Activated T-cell treated with anti-CD3 and anti-CD28 coated beads for 1 hour (primary cell): ENCODE measurements at places on chromosomes 6 and 20.
A peak's percentile ranks its signal among the peaks of the same experiment; 100 is the strongest.

DNA sequence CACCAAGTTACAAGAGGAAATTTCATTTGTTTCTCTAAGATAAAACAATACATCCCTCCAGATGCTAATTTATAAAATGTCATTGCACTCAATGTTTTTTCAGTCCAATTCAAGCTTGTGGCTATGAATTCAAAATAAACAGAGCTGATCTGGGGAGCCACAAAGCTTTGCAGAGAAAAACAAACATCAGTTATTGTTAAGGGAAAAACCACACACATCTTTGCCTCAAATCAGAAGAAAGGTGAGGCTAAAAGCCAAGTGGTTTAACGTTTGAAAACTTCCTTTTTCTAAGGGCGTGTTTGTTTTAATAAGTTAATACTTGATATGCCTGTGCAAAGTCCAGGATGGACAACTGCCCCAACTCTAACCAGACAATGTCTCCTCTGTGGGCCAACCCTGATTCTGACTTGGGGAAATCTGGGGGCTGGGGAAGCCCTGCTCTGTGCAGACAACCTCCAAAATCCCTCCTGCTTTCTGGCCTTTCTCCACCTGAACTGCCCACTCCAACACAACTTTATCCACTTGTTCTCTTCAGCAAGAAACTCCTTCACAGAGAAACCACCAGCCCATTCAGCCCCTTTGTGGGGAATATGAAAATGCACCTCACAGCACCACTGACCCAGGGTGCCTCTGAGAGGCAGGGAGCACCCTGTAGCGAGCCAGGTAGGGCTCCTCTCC, 44.6 kb upstream of the NT5E start:
- no peak for DNase-seq

GRCh38 chr20:10434467-10434831, 427 bp upstream of the MKKS start:
- peak; percentile 54 for DNase-seq

- DNase-seq = no peak
These were observed 306.4 kb downstream of the DHX35 start for GRCh38 chr20:39268491-39268951.

DNA sequence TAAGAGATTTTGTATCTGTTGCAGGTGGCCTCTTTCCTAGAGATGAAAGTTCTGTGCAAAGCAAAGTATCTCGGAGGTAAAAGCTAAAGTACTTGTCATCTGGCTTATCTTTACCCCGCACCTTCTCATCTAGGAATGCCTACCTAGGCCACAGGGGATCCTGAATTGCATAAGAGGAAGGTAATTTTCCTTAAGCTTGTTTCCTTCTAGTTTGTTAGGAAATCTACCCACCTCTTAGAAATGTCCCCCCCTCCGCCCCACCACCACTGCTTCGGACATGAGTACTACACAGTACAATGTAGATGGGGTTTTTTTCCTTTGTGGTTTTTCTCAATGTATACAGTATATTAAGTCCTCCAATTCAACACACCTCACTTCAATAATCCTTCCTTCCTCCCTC, 21.5 kb downstream of the FOXC1 start:
- no peak for DNase-seq

DNA sequence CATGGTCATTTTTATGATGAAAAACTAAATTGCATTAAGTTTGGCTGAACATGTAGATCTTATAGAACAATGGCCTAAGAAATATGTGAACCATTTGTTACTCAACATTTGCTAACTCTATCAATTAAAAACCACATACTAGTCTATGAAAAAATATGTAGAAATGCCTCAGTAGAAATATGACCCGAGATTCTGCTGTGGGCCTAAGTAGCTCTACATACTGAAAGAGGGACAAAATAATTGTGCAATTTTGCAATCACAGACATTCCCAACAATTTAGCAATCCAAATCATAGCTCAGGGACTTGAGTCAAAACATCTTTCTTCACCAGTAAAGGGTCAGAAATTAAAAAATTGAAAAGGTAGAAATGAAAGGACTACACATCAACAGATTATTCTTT, 619.0 kb downstream of the FRK start:
- DNase-seq = no peak

DNA sequence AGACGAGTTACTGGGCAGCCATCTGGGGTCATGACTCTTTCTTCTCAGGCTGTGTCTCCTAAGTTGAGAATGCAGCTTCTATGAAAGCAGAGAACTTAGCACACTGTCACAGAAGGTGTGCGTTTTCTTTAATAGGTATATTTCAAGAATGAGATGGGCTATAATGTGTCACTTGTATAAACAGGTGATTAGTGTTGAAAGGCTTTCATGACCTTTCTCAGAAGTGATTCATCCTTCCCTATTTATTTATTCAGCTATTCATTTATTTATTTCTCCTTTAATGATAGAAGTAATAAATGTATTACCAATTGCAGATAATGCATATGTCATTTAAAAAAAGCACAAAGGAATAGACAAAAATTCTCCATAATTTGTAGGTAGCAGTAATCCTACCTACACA, 157.2 kb upstream of the COL21A1 start:
- no peak for DNase-seq

- DNase-seq = no peak
These were observed 64.9 kb upstream of the BTBD3 start for GRCh38 chr20:11852811-11853210.

DNA sequence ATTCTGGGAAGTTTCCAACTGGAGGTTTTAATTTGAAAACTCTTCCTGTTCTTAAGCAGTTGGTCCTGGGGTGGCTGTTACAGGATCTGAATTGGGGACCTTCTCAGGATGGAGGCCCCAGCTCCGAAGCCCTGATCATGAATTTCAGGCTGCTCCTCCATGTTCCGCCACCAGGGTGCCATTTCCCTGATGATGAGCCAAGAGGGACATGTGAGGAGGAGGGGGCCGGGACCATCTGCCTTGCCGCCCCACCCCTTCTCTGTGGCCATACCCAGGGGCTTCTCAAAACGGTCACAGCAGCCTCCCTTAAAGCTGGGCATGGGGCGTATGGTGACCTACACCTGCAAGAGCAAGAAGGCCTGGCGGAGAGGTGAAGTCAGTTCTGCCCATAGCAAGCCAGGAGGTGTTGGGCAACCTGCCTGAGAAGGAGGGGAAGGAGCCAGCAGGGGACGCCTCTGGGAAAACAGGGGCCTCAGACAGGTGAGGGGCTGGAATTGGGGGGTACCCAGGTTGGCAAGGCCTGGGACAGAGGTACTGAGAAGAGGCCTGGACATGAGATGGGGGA, 3.6 kb upstream of the BAK1 start:
- DNase-seq = no peak

DNA sequence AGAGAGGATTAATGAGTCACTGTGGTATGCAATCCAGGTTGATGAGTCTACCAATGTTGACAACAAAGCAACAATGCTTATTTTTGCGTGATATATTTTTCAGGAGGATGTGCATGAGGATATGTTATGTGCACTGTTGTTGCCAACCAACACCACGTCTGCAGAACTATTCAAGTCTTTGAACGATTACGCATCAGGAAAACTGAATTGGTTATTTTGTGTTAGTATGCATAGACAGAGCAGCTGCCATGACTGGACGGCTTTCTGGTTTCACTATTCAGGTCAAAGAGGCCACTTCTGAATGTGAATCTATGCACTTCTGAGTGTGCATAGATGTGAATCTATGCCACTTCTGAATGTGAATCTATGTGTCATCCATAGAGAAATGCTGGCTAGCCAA, 134.0 kb upstream of the GRIK2 start:
- DNase-seq = no peak

- no peak for DNase-seq
These were observed 181.9 kb downstream of the TMEM200A start for GRCh38 chr6:130547723-130548122.

DNA sequence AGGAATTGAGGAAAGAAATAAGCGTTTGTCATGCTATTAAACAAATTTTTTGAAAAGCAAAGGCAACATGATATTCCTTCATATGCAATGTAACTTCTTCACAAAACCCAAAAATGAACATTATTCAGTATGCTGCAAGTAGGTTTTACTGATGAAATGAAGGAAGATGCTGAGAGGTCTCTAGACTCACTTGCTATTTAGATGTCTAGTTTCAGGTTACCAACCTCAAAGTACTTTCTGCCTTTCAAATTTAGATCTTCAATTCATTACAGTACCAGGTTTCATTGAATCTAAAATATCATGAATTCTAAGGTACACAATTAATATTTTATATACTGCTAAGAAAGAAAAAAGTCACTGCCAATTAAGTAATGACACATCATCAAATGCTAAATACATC, 39.9 kb downstream of the MYO6 start:
- DNase-seq = no peak

GRCh38 chr6:167494698-167495435, 170.0 kb downstream of the TTLL2 start:
- no peak for DNase-seq
